H4 (cell line): ENCODE measurements at places on chromosomes 6 and 20. TPM values are rescaled to one million over a fixed set of nuclear protein-coding genes. Genes with fewer than 3 reads are reported as not detected.

DNA sequence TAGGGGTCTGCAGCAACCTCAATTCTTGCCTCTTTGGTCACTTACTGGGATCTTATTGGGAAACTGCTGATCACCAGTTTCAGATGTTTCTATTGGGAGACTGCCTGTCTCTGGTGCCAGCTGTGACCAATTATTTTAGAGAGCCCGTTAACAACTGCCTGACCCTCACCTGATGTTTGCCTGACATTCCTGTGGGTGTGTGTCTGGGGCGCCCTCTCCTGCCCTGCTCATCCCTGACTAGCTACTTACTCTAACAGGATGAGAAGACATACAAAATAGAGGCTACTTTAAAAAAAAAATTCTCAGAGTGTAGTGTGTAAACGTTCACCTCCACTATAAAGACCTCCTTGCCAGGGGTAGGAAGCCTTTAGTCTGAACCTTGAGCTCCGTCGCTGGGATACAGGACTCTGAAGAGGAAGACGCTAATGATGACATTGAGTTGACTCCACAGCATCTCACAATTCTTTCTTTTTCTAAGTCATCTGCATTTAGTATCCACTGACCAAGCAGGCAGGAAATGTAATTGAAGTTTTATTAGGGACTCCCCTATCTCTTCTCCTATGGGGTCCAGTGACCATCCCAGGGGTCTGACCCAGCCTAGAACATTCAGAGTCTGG, 54.6 kb upstream of the DDR1 start:
- no peak for DNase-seq

DNA sequence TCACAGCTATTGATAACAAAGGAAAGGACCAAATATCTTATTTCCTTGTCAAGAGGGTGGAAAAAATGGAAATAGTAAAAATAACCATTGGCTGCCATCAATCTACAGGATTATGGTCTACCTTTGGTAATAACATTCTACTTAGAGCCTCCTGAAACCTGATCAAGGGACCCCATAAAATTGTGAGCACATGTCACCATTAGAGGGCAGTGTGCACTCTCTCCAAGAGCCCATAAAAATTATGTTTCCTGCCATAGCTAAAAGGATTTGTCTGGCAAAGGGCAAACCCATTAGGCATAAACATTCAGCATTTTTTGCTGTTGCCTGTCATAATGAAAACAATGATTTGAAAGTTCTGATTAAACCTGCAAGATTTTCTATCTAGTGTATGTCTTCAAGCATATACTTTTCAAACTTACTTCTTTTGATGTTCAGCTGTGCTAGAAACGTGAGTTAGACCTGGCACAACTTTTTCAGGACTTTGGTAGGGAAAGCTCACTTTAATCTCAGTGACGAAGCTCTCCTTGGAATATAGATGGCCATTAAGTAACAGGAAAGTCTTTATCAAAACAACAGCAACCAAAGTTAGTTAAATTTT, 120.7 kb upstream of the ZFP64 start:
- peak; percentile 63 for DNase-seq

DNA sequence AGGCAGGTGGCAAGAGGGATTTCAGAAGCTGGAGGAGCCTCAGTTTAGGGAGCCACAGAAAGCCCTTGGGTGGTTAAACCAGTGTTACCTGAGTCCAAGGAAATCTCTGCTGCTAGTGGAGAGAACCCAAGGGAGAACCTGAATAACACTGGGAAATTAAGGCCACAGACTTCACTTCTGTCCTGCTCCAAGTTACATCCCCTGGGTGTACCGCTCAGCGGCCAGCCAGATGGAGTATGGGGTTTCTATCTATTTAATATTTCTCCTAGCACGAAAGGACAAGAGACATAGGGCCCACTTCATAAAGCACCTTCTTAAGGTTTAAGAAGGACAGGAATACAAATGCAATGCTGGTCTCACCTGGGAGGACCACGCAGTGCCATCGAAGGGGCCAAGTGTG, 5.8 kb upstream of the CNKSR3 start:
- DNase-seq = no peak

AFDN gene
- total RNA-seq = 11.4 and 13.5 TPM in 2 replicates

DNA sequence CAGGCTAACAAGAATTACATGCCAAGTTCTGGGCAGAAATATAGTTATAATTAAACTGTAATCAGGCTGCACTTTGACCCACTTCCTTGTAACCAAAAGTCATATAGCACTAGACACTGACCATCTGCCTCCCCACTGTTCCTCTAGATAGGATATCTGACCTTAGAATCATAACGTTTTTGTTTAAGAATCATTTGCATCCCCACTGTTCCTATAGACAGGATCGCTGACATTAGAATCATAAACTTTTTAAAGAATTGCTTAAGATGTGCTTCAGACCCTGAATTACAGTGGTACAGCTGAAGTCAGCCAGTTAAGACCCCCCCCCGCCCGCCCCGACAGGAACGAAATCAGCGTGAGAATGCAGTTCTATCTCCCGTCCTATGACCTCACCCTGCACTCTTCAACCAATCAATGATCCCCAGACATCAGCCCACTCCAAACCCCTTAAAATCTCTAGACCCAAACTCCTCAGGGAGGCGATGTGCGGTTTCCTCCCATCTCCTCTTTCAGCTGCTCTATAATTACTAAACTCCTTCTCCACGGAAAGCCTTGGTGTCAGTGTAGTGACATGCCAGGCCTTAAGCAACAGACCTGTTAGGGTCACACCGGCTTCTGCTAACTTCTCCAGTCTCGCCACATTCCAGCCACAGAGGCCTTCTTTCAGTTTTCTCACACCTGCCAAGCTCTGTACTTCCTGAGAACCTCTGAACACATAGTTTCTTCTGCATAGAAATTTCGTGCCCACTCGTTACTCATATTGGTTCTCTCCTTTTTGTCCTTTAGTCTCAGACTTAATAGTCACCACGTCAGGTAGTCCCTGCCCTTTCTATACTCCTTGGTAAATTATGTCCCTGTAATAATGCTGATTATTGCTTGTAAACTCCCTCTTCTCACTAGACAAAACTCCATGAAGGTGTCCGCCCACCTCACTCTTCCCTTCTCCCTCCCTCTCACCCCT, 93.5 kb downstream of the DTNBP1 start:
- no peak for DNase-seq
